ENCODE measurements at places on chromosomes 16 and 17.

- no peak for DNase-seq
Measured at GRCh38 chr16:840561-841454, 40.3 kb upstream of the GNG13 start.

GRCh38 chr17:29342158-29342765 is 47.9 kb upstream of the TAOK1 start:
- no peak for DNase-seq

GRCh38 chr16:83803811-83804210 is 4.0 kb upstream of the HSBP1 start:
- DNase-seq: no peak

DNA sequence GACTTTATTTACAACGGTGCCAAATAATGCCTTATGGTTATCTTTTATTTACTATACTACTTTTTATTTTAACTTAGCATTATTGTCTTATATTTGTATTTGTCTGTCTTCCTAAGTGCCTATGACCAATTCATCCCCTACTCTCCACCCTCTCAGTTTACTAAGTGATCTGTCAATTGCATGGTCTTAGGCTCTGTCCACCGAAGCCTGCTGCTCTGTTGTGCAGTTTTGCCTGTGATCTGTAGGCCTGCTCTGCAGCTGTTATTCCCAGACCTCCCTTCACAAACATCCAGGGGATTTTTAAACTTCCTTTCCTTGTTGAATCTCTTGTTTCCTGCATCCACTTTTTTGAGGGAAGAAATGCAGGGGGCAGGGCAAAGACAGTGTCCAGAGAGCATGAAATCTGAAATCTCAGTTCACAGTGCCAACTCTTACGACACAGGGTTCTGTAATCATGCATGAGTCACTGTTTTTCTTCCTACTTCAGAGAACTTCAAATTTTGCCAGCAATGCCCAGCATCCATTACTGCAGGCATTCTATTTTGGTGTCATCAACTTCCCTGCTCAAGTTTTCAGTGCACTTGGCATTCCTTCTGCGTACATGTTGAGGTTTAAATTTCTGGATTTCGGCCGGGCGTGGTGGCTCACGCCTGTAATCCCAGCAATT is 11.4 kb downstream of the SLFN5 start:
- DNase-seq: no peak

GRCh38 chr16:85832570-85833218 is 33.2 kb downstream of the COX4I1 start:
- DNase-seq: no peak

- DNase-seq: no peak
Measured at GRCh38 chr17:78839235-78839761, 1.3 kb downstream of the USP36 start.

DNA sequence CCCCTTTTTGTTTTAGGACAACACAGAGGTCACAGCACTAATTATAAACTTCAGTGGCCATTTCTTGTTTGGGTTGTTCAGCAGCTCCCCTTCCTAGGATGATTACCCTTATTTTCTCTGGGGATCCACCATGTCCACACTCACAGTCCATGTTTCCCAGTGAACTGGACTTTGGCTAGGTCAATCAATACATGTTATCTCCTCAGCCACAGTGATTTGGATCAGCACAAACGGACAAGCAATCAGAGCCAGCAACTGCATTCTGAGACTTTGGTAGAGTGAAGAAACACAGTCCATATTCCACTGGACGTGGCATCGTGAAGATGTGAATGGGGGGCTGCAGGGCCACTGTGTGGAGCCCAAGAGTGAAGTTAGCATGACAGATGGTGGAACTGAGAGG is 4.6 kb downstream of the TMEM220 start:
- no peak for DNase-seq

DNA sequence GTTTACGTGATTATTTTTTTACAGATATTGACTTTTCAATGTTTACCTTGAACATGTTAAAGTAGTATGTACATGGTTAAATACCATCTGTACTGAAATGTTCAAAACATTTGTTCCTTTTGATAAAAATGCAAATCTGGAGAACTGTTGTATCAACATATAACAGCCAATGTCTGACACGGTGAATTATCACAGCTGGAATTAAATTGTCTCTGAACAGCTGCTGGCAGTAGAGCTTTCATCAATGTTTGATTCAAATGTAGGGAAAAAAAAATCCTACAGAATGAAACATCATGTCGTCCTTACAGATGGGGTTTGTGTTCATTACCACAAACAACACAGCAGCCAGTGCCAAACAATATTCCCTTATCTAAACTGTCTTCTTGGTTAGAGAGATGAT is 79.9 kb downstream of the TOX3 start:
- DNase-seq: no peak

DNA sequence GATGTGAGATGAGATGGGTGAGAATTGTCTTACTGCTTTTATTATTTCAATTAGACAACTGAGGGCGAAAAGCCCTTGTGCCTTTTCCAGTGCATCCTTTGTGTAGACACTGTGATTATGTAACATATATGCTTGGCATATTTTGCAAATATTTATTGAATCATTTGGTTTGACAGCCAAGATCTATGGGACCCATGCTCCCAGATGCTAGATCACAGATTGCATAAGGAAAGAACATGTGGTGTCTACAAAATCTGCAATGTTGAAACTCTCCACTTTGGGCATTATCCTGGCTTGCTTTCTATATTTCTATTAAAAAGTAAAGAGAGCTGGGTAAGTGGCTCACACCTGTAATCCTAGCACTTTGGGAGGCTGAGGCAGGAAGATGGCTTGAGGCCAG is 4.8 kb upstream of the COG1 start:
- DNase-seq: no peak

DNA sequence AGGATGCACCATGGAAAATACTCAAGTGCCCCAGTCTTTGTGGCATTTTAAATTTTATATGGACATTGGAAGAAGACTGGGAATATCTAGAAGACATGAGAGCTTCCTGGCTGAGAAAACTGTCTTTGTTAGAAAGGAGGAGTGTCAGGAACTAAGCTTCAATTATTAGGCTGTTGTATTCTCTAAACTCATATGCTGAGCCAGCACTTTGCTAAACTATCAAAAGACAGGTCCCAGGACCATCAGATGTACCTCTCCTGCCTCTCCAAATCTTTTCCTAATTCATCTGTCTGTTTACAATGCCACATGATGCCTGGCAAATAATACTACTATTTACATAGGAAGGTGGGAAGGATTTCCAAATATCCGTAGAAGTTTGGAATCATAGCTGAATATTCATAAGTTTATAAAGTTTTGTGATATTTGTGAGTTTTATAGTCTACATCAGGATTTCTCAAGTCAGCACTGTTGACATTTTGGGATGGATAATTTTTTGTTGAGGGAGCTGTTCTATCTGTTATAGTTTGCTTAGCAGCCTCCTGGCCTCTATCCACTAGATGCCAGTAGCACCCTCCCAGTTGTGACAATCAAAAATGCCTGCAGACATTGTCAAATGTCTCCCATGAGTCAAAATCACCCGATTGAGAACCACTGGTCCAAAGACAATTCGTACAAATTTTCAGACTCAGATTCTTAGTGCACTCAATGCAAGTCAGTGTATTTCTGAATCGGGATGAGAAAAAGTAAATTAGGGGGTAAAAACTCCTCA is 61.2 kb upstream of the NETO2 start:
- DNase-seq: no peak

GRCh38 chr16:30119428-30119827 is 3.6 kb downstream of the MAPK3 start:
- DNase-seq: no peak
